T-helper 22 cell (primary cell): ENCODE measurements at places on chromosomes 2 and 18.
A peak's percentile ranks its signal among the peaks of the same experiment; 100 is the strongest.

GRCh38 chr2:154133823-154134222, 262.1 kb downstream of the GALNT13 start:
- DNase-seq: no peak

GRCh38 chr2:185222311-185222710, 516.3 kb upstream of the FSIP2 start:
- no peak for DNase-seq

- peak; percentile 2 for DNase-seq
Measured at GRCh38 chr2:119338826-119339561, 27.6 kb downstream of the C2orf76 start.

GRCh38 chr2:230893841-230894781, 29.4 kb downstream of the ITM2C start:
- no peak for DNase-seq

DNA sequence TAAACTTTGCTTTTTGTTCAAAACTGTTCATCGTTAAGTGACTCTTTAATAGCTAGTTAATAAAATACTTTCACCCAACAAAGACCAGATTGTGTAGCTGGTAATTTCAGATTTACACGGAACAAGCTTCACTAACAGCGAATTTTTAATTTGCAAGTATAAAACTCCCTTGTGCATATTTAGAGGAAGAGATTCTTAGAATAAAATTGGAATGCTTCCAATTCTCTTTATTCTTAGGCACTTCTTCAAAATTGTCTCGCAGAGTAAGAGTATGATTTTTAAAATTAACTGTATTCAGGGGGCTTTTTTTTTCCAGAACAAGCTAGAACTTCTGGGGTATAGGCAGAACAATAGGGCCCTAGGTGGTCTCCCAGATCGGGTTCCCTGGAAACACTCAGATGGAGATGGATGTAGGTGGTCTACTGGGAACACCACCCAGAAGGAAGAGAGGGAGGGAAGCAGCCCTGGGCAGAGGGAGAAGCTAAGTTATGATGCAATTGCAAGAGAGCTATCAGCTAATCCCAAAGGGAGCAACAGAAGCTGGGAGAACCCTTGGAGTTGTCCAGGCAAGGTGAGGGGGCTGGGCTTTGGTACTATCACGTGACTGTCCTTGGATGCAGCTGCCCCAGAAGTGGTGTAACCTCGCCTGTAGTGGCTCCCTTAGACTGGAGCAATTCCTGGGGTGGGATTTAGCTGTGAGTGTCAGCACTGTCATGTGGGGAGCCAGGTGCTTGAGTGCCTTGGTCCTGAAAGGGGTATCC, 151.7 kb upstream of the ASB18 start:
- DNase-seq: no peak

- DNase-seq: no peak
Measured at GRCh38 chr2:143433251-143433650, 304.0 kb downstream of the ARHGAP15 start.

DNA sequence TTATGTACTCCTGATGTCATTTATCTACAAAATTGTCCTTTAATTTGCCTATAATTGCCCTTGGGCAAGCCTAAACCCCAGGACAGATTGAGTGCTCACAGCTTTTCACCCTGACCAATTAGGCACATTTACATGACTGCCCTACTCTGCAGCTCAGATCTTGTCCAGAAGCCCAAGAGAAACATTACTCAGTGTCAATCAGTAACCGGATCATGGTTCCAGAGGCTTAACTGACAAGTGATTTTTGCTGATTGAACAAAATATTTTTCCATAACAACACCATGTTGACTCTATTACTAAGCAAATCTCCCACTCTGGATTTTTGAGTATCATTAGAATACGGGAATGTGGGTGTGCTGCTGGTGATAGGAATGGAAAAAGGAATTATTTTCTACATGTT, 465.4 kb upstream of the TNP1 start:
- no peak for DNase-seq

DNA sequence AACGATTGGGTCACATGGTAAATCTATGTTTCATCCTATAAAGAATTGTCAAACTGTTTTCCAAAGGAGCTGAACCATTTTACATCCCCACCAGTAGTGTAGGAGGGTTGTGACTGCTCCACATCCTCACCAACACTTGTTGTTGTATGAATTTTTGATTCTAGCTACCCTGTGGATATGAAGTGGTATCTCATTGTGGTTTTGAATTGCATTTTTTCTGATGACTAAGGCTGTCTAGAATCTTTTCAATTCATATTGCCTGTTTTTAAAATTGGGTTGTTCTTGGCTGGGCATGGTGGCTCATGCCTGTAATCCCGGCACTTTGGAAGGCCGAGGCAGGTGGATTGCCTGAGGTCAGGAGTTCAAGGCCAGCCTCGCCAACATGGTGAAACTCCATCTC, 44.5 kb downstream of the TXNL1 start:
- no peak for DNase-seq

- no peak for DNase-seq
Measured at GRCh38 chr18:36297417-36298125, at the start of gene FHOD3. FHOD3 (plus strand) TSS chr18:36297713; CDS start chr18:36297836, 123 bp downstream.

GRCh38 chr2:66495788-66496640, 61.1 kb downstream of the MEIS1 start:
- no peak for DNase-seq

DNA sequence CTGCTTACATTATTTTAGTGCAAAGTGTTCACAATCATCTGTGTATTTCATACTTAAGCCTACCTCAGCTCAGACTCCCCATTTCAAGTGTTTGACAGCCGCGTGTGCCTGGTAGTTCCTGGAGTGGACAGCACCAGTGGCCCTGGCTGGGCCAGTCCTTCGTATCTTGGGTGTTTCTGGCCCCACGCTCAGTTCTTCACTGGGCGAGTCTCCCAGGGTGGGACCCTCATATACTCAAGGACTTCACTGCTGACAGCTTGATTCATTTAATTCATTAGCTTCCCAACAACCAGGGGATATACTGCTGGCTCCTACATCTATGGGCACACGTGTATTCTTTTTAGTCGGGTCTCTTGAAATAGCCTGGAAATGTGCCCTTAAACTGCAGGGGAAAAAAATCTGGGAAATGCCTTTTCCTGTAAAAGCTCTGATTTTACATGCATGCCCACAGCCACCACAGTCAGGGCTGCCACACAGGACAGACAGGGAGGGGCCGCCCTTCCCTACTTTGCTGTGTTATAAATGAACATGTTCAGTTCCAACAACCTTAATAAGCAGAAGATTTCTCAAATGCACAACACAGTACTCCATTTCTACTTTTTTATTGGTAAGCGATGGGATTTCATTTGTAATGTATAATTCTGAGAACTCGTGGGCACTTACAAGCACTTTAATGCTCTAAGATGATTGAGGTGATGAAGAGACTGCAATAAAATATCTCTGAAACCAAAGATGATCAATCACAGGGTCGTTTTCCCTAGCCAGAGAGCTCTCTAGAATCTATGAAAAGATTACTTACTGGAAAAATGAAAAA, 205.5 kb upstream of the REV1 start:
- DNase-seq: no peak

GRCh38 chr2:98087447-98088020, 567 bp downstream of the VWA3B start:
- no peak for DNase-seq

- no peak for DNase-seq
Measured at GRCh38 chr2:131431336-131431735, 44.6 kb upstream of the TUBA3D start.

DNA sequence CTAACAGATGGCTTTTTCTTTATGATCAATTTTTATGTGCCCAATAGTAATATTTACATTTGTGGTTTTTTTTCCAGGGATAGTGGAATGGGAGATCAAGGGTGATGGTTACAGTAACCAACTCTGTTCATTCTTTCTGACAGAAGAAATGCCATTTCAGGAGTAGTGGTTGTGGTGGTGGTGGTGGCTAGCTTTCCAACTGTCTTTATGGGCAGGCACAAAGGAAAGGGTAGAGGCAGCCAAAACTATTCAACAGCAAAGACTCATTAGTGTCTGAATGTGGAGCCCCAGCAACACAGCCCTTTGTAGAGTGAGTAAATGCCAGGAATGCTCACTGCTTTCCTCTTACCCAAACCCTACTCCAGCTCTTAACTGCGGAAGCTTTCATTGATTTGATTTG, 227.7 kb downstream of the RND3 start:
- no peak for DNase-seq

GRCh38 chr2:234291765-234292204, 205.1 kb downstream of the ARL4C start:
- DNase-seq: peak; percentile 33

DNA sequence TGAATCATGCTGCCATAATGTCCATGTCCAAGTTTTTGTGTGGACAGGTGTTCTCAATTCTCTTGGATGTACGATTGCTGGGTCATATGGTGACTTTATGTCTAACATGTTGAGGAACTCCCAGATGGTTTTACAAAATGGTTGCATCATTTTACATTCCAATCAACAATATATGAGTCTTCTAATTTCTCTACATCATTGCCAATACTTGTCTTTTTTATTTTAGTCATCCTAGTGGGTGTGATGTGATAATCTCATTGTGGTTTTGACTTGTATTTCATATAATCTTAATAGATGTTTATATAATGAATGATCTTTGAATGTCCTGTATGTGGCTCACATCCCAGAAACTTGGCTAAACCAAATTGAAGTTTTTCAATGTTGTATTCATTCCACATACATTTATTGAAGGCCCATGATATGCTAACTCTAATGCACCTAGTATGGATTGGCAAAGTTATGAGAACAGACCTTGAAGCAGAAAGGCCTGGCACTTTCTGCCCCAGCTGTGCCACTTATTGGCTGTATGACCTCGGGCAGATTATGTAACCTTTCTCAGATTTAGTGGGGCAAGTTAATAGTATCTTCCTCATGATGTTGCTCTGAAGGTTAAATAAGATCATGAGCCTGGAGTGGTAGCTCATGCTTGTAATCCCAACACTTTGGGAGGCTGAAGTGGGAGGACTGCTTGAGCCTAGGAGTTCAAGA, 205.4 kb downstream of the RAB3GAP1 start:
- DNase-seq: no peak

GRCh38 chr2:9191041-9191481, 15.6 kb upstream of the ASAP2 start:
- DNase-seq: no peak
